T-helper 1 cell (primary cell): ENCODE measurements at places on chromosomes 4 and X.

- DNase-seq: no peak
Observed at GRCh38 chr4:121198251-121198650, 34.1 kb upstream of the TNIP3 start.

GRCh38 chr4:144564358-144564757 is 81.6 kb upstream of the HHIP start:
- no peak for DNase-seq

- no peak for DNase-seq
Observed at GRCh38 chr4:152961773-152962115, 25.6 kb downstream of the FHDC1 start.

DNA sequence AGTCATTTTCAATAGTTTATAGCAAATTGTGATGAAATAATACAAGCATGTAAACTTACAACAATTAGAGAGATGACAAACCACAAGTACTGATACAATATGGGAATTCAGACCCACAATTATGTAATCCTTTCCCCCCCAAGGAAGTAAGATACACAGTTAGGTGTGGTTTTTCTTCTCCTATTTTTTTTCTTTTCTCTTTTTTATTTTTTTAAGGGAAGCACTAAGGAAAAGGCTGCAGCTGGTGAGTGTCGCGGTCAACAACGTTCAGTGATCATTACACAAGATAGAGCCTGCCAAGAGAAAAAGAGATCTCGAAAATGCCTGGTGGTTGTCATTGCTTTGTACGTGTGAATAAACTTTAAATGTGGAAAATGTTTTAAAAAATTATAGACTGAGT is 9.8 kb downstream of the NDNF start:
- no peak for DNase-seq

DNA sequence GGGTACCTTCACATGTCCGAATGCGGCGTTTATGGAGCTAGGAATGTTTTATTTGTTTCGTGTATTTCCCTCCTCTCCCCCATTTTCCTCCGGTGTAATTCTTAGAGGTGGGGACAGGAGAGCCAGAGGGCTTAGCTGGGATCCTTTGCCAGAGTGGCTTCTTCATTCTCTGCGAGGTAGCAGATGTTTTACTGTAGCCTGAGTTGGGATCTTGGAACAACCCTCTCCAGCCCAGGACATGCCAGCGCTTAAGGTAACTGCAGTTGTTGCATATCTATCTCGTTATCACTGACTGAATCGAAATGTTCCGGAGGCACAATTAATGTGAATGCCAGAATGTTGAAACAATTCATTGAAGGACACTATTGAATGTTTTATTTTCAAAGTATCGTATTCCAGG is 59.0 kb upstream of the DYNLT3 start:
- DNase-seq: no peak

DNA sequence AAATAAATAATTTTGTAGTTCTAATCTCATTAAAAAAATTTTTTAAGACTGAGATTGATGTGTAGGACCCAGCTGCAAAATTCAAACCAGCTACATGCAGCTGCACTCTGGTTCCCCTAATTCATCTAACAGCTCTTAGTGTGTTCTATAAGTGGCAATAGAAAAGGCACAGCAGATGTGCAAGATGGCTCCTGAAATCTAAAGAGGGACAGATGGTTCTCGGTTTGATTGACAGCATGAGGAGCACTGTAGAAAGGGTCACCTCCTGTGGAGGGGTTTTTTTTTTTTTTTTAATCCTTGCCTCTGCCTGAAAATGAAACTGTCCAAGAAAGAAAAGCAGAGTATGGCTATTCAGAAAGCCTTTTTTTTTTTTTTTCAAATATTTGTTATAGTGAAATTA is 16.9 kb upstream of the OCIAD1 start:
- DNase-seq: no peak

- no peak for DNase-seq
Observed at GRCh38 chr4:11397819-11398610, 30.7 kb downstream of the HS3ST1 start.

- no peak for DNase-seq
Observed at GRCh38 chrX:154378059-154378798, 866 bp upstream of the EMD start.

- DNase-seq: no peak
Observed at GRCh38 chr4:174317531-174317930, 33.8 kb downstream of the CEP44 start.

DNA sequence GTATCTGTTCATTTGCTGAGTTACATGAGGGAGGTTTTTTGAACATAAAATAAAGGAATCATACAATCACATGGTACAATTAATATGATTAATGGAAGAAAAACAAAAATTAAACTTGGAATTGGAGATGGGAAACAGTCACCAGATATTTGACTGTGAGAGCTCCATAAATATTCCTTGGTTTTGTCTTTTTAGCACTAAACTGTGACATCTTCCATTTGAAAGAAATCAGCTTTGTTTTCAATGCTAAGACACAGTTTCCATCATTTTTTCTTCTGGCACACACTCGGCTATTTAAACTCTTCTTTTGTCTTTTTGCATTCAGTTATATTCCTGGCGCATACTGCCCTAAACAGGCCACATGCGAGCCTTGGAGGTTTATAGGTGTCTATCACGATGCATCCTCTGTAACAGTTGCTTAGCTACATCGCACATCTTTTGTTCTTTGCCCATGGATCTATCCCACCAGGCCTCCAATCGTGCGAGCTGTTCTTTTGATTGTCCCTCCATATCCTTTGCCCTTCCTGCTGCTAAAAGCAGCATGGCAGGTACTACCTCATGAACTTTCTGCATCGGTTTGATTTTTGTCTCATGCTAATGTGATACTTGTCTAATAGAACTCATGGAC is 158.3 kb downstream of the LDB2 start:
- DNase-seq: no peak

DNA sequence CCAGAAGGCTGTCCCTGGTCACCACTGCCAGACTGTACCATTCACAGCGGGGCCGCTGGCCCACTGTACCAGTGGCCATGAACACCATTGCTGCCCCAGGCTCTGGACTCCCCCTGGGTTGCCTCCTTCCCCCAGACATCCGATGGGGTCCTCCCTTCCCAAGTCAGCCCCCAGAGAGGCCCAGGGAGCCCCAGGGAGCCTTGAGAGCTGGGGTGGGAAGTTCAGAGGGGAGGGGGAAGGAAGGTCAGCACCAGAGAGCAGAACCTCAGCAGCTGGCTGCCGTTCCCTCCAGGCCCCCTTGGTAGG is 441 bp upstream of the ARHGAP4 start:
- no peak for DNase-seq

DNA sequence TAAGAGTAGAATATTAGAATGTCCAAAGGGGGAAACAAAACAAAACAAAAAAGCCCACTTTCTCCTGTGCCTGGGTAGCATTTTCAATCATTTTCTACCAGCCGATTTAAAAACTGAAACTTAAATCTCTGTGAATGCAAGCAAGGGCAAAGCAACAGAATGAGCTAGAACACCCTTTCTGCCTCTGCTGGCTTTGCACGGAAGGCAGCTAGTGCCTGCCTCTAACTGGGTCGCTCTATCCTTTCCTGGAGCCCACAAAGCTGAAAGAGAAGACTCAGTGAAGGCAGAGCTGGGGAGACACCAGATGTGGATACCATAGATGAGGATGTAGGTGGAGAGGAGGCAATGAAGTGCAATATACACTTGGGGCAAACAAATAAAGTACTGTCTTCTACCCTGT is 248.9 kb upstream of the TTC29 start:
- DNase-seq: no peak

DNA sequence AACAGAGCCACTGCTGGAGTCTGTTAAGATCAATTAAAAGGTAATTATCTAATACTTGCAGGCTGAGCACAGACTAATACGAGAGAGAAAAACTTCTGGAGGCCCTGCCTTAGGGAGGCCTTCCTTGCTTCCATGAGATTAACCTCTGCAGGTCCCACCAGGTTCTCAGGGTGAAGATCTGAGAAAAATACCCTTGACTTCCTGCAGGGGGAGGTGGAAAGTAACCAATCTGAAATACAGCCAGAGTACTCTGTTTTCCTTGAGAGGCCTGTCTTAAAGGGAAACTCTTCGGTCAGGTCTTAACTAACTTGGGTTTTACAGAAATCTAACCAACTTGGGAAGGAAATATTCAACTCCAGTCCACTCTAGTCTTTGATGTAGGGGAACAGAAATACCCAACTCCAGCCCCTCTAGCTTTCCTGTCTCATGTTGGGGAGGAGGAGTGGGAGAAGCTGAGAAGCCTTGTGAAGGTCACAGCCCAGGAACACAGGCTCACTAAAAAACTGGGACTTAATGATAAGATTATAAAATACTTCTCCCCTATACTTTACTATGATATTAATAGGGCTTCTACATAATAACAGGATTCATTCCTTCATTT is 77.1 kb downstream of the TBCK start:
- DNase-seq: no peak

- no peak for DNase-seq
Observed at GRCh38 chr4:154308207-154308606, 183.4 kb downstream of the DCHS2 start.

DNA sequence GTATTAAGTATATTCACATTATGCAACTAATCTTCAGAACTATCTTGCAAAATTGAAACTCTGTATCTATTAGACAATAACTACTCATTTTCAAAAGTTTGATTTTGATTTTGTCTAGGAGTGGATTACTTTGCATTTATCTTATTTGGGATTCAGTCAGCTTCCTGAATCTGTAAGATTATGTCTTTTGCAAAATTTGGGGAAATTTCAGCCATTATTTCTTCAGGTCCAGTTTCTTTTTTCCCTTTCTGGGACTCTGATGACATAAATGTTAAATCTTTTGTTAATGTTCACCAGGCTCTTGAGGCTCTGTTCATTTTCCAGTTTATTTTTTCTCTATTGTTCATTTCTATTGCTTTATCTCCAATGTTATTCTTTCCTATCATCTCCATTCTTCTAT is 15.0 kb downstream of the RPS6KA3 start:
- DNase-seq: no peak

DNA sequence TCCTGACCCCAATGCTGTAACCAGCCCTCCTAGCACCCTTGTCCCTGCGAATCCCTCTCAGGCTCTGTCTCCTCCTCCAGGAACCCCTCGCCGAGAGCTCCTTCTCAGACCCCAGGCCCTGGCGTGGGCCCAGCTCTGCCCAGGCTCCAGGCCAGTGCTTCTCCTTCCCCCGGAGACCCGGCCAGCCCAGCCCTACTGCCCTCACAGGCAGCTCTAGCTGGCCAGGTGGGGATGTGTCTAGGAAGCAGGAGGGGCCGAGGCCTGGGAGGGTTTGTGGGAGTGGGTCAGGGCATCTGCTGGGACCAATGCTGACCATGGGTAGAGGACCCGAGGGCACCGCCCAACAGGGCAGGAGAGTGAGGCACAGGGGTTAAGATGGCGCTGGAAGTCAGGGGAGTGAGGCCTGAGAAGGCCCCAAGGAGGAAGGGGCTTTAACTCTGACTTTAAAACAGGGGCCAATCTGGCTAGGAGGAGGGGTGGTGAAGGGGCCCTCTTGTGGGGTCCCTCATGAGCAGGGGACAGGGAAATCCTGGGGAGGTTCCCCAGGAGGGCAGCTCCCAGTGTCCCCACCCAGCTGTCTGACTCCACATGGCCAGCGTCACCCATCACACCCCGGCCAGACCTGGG is 64.7 kb upstream of the NKX1-1 start:
- DNase-seq: no peak

- DNase-seq: no peak
Observed at GRCh38 chrX:86604607-86605006, 456.4 kb downstream of the DACH2 start.

DNA sequence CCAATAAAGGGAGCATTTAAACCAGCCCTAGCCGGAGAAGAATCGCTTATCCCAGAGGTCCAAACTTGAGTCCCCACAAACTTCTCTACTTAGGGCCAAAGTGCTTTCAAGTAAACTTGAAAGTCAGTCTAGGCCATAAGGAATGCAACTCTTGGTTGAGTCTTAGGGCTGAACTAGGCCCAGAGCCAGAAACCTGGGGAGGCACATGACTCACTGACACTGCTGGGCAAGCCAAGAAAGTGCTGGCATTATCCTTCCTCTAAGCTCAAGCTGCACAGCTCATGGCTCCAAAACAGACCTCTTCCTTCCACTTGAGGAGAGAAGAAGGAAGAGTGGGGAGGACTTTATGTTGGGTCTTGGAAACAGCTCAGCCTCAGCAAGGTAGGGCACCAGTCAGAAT is 1257.3 kb upstream of the DIAPH2 start:
- DNase-seq: no peak

DNA sequence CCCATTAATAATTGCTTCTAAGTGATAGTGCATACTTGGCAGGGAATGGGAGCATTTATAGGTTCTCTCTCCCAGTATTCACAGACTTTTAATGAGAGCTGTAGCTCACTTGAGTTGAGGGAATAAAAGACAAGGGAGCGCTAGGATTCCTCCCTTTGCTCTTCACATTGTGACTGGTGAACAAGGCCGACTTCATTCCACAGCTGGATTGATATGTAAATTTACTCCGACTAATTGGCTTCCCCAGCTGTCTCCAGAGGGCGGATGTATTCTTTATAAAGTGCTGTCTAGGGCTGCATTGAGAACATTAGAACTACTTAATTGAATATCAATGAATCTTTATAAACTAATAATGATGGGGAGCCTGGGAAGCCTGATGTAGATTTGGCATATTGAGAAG is 63.4 kb downstream of the GPR50 start:
- no peak for DNase-seq

DNA sequence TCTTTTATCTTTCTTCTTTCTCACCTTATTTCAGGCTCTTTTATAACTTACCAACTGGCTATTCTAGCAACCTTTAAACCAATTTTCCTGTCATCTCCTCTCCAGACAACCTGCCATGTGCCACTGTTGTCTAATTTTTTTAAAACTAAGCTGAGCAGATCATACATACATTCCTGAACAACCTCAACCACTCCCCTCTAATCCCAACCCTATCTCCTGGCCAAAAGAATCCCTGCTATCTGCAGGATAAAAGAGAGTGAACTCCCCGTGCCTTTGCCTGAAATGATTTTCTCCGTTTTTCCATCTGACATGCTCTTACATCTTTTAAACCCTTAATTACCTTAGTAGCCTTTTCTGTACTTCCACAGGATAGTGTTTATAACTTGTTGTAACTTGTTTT is 35.5 kb downstream of the DCUN1D4 start:
- no peak for DNase-seq
